ENCODE measurements at places on chromosomes 7 and 10.

- DNase-seq, result peak; percentile 87
Observed at GRCh38 chr10:9951481-9952257, 1066.0 kb upstream of the CELF2 start.

GRCh38 chr7:28682801-28683200 lies 270.5 kb downstream of the CREB5 start:
- no peak for DNase-seq

DNA sequence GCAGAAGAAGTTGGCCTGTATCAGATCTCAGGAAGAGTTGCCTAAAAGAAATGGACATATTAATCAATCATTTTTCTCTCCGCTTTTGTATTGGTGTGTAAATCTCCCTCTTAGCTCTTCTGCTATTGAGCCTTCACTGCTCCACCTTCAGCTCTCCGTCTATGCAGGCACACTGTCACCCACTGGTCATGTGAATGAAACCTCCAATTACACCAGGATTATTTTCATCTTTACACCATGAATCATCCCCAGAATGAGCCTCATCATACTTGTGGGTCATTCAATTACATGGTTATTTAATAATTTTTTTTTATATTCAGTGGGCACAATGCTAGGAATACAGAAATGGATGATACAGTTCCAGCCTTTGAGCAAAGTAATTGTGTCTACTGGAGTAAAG lies 92.6 kb downstream of the LRRC4 start:
- peak; percentile 89 for DNase-seq

- peak; percentile 57 for DNase-seq
Observed at GRCh38 chr10:43407148-43407575, 1.8 kb downstream of the HNRNPF start.

DNA sequence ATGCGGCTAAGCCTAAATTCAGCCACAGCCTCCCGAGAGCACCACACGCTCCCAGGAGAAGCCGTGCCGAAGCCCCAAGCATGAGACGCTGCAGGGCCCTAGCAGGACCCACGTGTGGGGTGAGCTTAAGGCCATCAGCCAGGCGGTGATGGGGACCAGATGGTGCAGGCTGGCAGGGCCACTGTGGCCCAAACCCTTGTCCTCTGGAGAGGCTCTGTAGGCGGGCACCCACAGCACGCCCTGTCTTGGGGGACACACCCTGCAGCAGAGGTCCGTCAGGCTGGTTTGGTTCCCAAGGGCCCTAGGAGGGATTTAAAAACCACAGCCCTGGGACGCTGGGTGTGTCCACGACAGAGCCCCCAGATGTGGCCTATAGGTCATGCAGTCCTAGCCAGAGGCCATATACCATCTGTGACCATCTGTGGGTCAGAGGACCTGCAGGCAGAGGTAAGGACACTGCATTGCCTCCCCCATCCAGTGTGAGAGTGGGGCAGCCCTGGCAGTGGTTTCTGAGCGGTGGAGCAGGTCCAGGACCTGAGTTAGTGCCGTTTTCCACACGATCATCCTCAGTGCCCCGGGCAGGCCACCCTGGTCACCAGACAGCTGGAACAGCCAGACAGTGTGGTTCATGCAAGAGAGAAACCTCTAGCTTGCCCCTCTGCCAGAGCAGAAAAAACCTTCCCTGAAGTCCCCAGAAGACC lies 39.6 kb upstream of the INPP5A start:
- no peak for DNase-seq

DNA sequence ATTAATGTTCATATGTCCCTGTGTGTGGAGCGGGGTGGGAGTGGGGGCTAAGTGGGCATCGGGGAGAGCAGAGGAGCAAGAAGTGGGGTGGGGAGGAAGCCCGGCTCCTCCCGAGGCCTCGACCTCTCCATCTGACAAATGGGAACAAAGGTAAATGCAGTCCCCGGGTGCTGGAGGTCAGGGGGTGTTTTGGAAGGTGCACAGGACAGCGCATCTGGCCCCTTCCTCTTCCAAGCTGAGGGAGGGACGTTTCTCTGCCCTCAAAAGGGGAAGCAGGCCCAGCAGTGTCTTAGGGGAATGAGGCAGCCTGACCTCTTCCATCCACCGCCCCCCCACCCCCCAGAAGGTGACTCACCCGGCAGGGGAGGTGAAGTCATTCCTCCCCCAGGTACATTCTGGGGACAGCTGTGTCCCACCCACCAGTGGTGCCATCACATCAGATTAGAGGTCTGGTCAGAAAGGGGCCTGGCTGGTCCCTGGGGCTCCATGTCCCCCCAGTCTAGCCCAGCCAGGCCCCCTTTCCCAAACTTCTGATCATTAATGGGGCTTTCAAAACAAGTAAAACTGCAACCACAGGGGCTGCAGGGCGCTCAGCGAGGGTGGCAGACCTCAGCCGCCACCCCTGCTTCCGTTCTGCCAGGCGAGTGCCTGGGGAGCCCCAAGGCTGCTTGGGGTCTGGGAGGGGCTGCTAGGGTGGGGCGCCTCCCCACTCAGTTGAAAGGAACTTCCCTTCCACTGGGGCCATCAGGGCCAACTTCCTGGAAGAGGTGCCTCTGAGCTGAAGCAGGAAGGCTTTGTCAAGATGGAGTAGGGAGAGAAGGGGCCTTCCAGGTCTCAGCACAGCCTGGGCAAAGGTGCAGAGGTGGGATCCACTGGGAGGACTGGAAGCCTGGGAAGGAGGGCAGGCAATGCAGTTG lies 10.8 kb downstream of the LFNG start:
- DNase-seq, result no peak

DNA sequence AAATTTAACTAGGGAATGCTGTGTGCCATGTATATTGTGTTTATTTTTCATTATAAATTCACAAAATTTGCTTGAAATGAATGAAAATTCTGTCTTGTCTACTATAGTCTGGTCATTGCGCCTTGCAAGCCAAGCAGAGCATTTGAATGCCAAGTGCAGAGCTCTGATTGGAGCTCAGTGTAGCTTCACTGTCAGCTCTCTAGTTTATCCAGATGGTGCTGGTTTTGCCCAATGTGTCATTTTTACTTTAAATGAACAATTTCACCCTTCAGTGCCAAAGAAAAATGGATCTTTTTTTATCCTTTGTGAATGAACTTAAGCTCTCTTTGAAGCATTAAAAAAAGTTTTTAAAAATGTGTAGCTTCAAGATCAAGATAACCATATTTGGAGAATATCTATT lies 225.6 kb upstream of the CACNA2D1 start:
- no peak for DNase-seq

DNA sequence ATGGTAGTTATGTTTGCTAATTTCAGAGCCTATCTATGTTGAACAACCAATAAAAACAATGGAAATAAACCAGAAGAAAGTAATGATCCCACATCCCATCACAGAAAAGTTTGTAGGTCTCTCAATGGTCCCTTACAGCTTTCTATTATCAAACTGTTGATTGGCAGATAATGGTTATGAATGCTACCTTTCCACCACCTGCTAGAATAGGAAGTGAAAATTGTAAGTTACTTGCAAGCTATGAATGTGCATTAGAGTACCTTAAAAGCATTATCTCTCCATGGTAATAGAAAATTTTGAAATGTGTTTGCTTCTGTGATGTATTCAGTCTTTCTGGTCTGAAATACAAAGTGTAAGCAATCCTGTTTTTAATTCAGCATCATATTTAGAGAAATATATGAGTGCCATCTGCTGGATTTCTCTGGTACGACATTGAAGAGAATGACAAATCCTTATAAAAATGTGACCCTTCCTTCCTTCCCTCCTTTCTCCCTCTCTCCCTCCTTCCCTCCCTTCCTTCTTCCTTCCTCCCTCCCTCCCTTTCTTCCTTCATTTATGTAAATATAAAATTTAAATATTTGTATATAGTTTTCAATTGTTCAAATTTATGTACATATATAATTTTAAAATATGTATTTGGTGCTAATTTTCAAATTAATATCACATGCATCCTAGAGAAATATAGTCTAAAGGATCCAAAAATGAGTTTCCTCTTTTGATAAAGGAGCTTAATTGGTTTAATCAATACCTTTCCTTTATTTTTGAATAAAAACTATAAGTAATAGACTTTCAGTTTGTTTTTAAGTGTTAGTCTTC lies 41.4 kb upstream of the PNLIPRP3 start:
- peak; percentile 34 for DNase-seq

GRCh38 chr7:155198196-155198892 lies 99.3 kb upstream of the INSIG1 start:
- DNase-seq, result no peak

GRCh38 chr10:131818510-131819234 lies 82.1 kb upstream of the PPP2R2D start:
- no peak for DNase-seq

- DNase-seq, result no peak
Observed at GRCh38 chr10:13475124-13475523, 53.7 kb downstream of the BEND7 start.

DNA sequence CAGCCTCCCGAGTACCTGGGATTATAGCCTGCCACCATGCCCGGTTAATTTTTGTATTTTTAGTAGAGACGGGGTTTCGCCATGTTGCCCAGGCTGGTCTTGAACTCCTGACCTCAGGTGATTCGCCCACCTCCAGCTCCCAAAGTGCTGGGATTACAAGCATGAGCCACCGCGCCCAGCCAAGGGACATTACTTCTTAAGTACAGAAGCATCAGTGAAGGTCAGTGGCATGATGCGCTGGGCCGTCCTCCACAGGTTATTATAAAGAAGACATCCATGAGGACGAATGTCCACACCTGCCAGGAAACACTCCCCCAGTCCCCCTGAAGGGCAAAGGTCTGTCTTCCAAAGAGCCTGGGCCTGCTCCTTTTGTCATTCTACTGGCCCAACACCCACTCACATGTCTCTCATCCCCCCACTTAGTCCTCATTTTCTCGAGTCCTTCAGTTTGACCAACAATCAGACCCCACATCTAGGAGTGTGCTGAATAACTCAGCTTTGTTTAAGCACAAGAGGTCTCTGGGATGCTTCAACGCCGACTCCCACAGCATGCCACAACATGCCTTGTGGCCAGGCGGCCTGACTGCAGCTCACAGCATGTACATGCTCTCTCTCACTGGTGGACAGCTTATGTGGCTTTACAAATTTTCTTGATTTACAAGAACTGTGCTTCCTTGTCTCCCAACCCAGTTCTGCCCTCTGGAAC lies 73.0 kb downstream of the CTBP2 start:
- DNase-seq, result no peak

- no peak for DNase-seq
Observed at GRCh38 chr7:11005202-11005601, 31.5 kb downstream of the PHF14 start.

- DNase-seq, result no peak
Observed at GRCh38 chr7:131781-132482, 60.4 kb upstream of the FAM20C start.

DNA sequence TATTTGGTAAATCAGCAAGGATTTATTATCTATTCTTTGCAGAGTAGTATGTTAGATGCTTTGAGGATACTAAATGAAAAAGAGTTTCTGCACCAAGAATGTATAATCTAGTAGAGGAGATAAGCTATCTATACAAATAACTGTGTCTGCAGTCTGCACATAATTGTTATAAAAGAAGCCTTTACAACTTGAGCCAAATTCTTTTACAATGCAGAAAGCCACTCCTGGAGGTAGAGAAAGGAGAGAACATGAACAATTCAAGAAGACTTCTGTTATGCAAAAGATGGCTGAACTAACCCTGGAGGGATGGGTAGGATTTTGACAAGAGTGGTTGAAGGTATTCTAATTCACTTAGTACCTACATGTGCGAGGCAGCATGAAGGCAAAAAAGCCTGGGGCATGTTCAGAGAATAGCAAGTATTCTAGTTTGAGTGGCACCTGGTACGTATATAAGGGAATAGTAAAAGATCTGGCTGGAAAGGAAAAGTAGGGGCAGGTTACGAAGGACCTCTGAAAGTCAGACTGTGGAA lies 251.1 kb upstream of the KAT6B start:
- DNase-seq, result no peak

GRCh38 chr10:116723428-116724281 lies 18.7 kb downstream of the HSPA12A start:
- no peak for DNase-seq

GRCh38 chr10:132162021-132162531 lies 24.7 kb upstream of the DPYSL4 start:
- no peak for DNase-seq

- no peak for DNase-seq
Observed at GRCh38 chr10:11946652-11947051, 96.0 kb downstream of the UPF2 start.

- DNase-seq, result no peak
Observed at GRCh38 chr7:85234730-85235129, 47.9 kb upstream of the SEMA3D start.

DNA sequence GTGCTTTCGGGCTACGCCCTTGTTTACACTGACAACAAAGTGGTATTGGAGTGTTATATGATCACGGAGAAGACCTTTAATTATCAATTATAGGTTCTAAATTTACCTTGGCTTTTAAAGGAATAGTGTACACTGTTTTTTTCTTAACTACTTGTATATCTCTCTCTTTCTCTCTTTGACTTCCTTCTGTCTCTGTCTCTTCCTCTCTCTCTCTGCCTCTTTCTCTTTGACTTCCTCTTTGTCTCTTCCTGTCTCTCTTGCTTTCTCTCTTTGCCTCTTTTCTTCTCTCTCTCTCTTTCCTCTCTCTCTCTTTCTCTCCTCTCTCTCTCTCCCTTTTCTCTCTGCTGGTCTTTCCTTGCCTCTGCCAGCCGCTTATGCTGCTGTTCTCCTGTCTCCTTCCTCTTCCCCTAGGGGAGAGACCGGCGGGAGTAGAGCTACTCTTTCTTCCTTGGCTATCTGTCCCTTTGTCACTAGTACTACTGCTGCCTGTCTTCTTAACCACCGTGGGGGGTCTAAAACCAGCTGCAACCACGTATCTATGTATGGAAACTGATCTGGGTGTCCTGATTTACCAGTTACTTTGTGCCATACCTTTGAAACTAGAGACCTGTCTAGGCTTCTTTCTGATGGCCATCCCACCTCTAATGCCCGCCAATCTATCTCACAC lies 36.9 kb upstream of the GSDME start:
- no peak for DNase-seq

- peak; percentile 36 for DNase-seq
Observed at GRCh38 chr10:29860166-29860565, 199.2 kb downstream of the JCAD start.

DNA sequence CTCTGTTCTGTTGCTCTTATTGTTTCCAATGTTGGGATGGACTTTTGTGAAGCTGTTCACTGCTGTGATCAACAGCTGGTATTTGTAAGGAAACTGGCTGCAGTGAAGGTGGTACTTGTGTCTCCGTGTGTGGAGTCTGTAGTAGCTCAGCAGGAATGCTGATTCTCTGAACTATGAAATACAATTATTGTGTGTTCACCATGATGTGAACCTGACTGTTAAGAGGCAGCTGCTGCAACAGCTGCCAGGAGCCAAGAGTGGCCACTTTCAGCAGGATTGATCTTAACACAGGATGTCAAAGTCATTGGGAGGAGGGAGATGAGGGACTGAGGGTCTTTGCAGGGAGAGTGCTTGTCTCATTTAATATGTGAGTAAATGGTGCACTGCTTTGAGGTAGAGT lies 13.9 kb downstream of the VSTM2A start:
- no peak for DNase-seq

DNA sequence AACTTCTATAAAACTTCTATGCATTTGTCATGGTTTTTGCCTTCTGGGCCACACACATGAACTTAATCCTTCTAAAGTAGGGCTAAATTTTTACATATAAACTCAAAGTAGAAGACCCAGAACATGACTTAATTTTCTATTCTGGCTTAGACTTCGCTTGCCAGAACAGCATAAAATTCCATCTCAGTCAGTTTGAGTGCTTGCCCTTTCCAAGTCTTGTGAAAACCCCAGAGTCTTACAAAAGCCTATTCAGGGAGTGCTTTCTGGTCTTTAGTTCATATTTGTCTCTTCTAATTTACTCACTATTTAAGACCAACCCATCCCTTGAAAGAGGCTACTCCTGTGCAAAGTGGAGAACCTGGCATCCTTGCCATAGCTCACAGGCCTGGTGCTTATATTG lies 201.6 kb upstream of the MEOX2 start:
- no peak for DNase-seq
